HT-29 (cell line): ENCODE measurements at places on chromosomes 5 and 9.

- DNase-seq = peak; percentile 42
These were observed 616 bp downstream of the ABL1 start for GRCh38 chr9:130835441-130836298.

- no peak for DNase-seq
These were observed 1.8 kb downstream of the SMC5 start for GRCh38 chr9:70260606-70261005.

DNA sequence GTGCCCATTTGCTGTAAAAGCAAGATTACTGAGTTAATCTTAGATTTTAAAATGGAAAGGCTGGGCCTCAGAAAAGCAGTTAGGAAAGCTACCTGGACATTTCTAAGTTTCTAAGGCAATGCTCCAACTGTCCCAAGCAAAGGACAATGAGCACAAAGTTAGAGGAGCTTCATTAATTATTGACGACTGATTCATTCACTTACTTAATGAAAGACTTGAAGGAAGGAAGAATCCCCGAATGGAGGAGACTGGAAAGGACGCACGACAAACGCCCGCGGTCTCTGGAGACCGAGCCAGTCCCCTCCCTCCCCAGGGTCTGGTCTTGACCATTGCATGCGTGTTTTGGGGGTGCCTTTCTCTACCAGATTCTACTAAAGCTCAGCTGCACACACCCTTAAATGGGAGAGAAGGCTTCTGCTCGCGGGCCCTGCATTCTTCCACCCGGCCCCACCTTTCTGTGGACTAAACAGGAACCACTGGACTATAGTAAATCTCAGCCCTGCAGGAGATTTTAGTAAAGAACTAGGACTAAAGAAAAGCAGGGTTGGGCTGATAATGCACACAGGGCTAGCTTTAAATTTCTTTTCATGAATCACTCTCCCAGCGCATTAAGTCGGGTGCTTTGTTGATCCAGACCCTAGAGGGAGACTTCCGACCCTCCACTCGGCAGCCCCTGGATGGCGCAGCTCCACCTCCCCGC lies 44.8 kb downstream of the CTSL start:
- DNase-seq = no peak

DNA sequence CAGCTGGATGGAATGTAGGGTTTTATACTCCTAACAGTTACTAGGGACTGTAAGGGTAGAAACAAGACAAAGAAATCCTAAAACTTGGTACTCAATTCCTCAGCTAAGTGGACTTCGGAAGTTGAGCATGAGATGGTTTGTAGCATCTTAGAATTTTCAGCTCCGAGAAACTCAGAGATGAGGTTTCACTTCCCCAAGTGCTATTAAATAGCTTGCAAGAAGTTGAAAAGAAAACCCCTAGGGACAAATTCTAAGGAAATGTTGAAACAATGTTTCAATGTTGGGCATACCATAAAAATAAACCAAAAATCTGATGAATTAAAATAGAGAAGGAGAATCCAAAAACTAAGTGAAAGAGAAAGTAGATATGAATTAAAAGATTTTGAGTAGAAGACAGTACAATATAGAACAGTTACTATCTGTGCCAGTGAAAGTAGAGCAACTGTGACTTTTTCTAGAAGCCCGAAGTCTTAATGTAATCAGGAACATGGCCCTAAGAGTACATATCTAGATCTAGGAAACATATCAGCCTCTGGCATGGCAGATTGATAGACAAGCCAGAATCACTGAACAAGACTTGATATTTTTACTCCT lies 308.6 kb upstream of the RGMB start:
- no peak for DNase-seq

DNA sequence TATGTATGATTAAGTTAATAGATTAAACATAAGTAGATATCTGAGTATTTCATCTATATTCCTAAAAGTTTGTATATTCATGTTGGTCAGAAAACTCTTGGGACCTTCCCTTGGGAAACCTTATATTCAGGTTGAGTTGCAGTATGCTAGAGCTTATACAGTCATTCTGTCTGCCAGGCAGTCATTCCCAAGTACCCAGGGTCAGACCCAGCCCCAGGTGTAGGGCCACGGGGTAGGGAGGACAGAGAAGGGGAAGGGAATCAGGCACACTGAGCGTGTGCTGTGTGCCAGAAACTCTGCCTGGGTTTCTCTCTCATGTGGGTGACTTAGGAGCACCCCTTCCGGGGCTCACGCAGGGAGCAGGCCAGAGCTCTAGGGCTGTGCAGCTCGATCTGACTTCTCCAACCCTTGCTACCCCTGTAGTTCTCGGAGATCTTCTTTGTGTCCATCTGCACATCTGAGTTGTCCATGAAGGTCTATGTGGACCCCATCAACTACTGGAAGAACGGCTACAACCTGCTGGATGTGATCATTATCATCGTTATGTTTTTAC lies 28.2 kb downstream of the CATSPER3 start:
- DNase-seq = no peak

DNA sequence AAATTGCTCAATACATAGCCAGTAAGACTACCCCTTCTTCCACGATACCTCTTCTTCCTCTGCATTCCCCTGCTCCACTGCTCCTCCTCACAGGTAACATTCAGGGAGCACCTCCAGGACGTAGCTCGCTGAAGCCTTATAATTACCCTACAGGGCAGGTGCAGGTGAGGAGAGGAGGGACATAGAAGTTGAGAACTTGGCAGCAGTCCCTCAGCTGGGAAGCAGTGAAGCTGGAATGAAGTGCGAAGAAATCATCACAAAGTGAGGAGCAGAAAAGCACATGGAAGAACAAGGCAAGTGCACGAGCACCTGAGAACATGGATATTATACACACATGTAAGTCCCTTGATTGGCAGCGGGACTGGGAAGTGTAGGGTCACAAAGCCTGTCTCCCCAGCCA lies 118.2 kb downstream of the HSD17B3 start:
- DNase-seq = no peak

- no peak for DNase-seq
These were observed 231.0 kb upstream of the GRAMD2B start for GRCh38 chr5:126192226-126192625.

DNA sequence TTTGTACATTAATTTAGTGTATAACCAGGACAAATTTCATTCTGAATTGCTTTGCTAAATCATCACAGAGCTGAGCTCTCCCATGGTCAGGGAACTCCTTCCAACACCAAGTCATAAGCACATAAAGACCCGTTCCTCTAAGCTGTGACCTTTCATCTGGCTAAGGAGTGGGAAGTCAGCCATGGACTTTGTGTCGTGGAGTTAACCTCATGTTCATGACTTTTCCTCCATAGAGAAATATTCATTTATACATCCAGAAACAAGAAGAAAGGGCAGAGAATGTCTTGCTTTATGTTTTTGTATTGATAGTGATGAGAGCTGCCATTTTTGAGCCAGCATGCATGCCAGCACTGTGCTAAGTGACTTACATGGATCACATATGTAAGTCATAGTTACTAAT lies 97.5 kb downstream of the INIP start:
- DNase-seq = no peak

GRCh38 chr9:93582115-93582514 lies 5.7 kb downstream of the PHF2 start:
- no peak for DNase-seq

DNA sequence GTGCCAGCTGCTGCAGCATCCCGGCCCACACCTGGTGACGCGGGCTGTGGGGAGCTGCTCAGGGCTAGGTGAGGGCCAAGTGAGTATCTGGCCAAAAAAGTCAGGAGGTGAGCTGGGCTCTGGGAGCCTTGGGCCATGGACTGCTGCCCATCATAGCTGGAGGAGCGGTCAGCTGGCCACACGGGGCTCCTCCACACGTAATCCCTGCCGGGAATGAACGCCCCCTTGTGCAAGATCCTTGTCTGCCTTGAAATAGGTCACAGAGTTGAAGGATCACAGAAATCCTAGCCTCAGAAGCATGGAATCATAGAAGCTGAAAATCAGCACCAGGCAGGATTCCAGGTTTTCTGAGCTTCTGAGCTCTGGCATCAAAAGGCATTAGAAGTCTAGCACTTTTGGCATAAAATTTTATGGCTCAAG lies 16.8 kb upstream of the COL27A1 start:
- no peak for DNase-seq

DNA sequence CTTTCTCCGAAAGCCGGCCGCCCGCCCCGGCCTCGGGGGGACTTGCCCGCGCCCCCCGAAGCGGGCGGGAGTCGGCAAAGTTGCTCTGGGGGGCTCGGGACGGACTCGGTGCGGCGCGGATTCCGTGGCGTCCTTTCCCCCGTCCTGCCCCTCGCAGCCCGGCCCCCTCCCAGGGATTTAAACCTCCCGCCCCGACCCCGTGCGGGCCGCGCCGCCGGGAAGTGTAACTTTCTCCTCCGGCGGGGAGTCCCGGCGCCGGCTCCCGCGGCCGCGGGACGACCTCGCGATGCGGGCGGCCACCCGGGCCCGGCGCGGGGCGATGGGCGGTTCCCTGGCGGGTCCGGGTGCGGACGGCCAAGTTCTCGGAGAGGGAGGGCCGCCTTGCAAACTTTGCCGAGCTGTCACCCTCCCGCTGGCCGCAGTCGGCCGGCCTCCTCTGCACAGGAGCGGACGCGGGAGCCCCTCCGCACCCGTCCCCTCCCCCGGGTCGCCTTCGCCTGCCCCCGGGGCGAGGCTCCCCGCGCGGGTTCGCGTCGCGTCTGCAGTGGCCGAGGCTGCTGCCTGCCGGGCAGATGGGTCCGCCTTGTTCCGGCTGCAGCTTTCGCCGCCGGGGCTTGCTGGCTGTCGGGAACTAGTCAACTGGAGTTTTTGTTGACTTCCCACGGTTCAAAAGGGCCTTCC lies 732 bp downstream of the PBX3 start:
- DNase-seq = peak; percentile 34

- DNase-seq = no peak
These were observed 550.1 kb upstream of the ZNF462 start for GRCh38 chr9:106312906-106313305.

DNA sequence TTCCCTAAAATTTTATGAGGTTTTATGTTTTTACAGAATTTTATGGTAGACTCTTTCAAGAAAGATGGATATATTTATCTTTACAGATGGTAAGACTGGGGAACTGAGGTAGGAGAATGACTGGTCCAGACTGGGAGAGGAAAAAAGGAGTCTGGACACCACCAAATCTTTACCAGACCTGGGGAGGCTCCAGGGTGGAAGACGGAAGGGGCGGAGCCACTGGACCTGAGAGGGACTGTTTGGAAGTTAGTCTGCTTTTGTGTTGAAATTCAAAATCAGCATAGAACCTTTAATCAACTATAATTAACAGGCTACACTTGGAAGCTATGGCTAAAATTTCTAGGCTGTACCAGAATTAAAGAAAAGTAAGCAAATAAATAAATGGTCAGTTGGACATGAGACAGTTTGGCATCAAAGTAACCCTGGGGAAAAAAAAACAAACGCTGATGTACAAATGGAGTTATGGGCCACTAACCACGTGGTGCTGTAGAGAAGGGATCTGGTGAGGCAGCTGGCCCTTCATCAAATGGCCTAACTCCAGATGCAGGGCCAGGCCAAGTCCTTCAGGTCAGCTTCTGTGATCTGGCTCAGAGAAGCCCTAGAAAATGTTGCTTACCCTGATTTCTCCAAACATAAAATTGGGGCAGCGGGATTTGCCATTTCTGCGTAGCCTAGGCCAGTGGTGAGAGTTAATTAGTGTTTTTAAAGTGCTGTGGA lies 155.1 kb downstream of the ARSB start:
- no peak for DNase-seq

DNA sequence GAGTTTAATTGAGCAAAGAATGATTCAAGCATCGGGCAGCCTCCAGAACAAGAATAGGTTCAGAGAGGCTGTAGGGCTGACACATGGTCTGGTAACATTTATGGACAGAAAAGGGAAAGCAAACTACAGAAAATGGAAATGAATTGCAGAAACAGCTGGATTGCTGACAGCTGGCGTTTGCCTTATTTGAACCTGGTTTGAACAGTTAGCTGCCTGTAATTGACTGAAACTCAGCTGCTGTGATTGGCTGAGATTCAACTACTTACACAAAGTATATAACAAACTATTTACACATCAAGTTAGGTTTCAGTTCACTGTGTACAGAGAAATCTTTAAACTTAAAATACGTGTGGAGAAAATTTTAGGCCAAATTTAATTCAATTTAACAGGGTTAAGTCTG lies 441.7 kb downstream of the PRELID2 start:
- no peak for DNase-seq

DNA sequence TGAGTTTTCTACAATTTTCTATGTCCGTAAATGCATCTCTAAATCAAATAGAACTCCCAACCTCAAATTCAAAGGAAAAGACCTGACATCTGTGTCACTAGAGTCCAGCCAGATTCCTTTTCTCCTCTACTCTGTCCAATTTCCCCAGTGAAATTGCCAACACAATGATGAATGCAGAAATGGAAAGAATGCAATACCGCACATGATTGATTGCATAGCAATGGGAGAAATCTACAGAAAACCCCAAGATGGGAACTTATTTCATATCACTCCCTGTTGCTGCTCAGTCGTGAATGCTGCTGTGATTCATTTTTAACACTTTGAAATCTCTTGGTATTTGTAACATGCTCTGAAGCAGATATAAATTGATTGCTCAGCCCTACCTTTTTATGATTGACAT lies 355.1 kb upstream of the TUSC1 start:
- no peak for DNase-seq

GRCh38 chr5:134626369-134627014 lies 6.1 kb downstream of the SAR1B start:
- DNase-seq = peak; percentile 66

GRCh38 chr5:170562875-170563228 lies 59.0 kb downstream of the KCNIP1 start:
- no peak for DNase-seq

DNA sequence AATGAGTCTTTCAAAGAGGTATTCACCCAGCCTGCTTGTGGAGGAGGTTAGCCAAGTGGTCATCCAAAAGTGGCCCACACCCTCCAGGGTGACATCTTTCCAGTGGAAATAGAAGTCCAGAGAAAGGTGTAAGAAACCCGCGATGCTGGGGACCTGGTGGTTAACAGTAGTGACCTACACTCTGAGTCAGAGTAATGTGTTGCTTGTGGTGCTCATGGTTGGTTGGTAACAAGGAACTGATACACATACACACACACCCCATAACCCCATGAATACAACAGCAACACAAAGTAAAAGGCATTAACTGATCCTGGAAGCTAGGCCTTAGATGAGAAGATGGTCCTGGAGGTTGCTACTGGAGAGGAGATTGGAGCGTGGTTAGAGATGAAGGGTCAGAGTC lies 26.9 kb downstream of the MRPS30 start:
- DNase-seq = no peak

DNA sequence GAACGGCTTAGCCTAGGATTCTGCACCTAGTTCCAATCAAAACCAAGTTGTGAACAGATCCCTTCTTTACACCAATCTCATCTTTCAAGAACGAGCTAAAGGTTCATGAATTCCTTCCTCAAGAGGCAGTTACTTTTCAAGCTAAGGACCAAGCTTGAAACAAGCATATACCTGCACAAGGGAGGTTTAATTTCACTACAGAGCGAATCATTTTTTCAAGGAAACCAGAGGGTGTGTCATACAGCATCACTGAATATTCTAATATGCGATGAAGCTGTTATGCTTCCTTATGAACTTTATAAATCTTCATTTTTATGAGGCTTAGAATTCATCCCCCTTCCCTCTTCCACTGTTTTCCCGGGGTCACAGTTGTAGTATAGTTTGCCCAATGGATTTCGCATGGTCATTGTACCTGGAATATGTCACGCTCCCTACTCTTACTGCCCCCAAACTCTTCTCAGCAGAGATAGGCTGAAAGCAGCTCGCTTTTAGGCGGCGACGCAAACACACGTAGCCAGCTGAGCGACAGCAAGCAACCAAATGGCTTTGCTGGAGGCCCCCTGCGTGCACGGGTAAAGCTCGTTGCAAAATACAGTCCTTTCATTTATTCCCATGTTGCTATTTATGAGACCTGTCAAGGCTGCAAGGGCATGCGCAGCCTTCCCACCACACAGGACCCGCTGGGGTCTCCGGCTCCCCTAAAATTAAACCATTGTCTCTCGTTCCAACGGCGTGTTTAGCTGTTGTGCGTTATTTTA lies 832 bp downstream of the LMBRD2 start:
- peak; percentile 60 for DNase-seq
